ENCODE measurements at places on chromosomes 13 and 19.

GRCh38 chr19:10780368-10780767 is 55.6 kb downstream of the TMED1 start:
- peak; percentile 88 for ATAC-seq

- ATAC-seq = no peak
These were observed 571 bp downstream of the ZNF302 start for GRCh38 chr19:34678085-34678412.

DNA sequence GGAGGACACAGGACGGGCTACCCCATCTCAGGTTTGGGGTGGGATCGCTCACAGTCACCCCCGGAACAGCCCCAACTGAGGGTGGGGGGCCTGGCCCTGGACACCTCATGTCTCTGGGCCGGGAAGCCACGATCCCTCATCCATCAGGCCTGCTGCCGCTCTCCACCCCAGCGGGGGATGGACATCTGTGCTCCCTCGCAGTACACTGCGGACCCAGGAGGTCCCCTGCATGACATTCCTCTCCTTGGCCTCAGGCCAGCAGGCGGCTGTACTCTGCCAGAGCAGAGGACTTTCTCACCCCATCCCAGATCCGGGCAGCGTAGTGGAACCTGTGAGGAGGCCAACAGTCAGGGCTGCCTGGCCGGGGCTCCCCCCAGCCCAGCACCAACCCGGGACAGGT is 15.5 kb downstream of the IRGC start:
- no peak for ATAC-seq

GRCh38 chr19:45474606-45475521 is 7.1 kb downstream of the FOSB start:
- ATAC-seq = no peak

- peak; percentile 55 for ATAC-seq
These were observed 3.9 kb upstream of the PLPP2 start for GRCh38 chr19:294946-295686.

Measured in gastroesophageal sphincter (tissue), 4 donors.